ENCODE measurements at places on chromosomes 1 and 21.

DNA sequence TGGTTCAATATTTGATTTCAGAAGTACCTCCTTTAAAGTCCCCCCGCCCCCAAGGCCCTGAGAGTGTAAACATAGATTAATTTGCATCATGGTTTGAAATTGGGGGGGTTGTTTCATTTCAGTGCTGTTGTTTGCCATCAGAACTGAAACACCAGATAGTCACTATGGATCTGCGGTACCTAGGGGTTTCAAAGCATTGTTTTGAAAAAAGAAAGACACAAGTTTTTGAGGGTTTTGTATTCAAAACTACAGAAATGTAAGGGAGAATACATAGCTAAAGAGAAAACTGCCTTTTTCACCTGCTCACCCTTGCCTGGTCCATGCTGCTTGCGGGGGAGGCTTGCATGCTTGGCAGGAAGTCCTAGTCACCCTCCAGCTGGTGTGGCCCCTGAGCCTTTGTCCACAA lies 59.3 kb downstream of the ACP6 start:
- DNase-seq, result no peak

GRCh38 chr1:244269169-244269568 lies 182.5 kb downstream of the ADSS2 start:
- DNase-seq, result no peak

DNA sequence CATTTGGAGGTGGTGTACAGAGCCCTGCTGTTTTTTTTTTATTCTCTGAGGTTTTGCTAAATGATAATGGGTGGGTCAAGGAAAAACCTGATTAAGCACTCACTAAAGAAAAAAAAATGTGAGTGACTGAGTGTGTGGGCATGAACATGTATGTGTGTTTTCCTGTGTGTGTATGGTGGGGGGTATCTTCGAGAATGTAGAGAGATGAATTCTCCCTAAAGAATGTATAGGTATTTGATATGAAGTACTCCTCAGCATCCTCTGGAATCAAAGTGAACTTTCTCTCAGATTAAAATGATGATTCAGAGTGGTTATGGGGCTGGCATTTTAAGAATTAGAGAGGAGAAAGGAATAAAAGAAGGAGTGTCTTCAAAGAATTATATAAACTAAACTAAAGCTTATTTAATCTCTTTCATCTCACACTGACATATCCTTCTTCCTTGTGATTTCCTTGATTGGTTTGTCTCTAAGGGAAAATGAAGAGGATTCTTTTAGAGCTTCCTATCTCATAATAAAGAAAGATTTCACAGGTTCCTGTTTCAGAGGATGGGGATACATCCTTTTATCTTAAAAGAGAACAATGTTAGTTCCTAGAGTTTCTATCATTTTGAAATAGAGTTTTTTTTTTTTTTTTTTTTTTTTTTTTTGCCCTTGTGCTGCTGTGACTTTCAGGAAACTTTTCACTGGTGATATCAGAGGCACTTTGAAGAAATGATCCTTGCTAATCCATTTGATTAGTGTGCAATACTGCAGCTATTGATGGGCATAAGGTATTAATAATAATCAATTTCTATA lies 23.9 kb downstream of the S1PR1 start:
- no peak for DNase-seq

- DNase-seq, result no peak
These were observed 17.7 kb upstream of the S100A7 start for GRCh38 chr1:153478047-153478691.

- DNase-seq, result no peak
These were observed 111.4 kb downstream of the ZNF326 start for GRCh38 chr1:90106311-90106710.

- no peak for DNase-seq
These were observed 253.3 kb upstream of the VAMP3 start for GRCh38 chr1:7517611-7518330.

GRCh38 chr1:220880726-220881506 lies 1.7 kb downstream of the HLX start:
- peak; percentile 40 for DNase-seq

DNA sequence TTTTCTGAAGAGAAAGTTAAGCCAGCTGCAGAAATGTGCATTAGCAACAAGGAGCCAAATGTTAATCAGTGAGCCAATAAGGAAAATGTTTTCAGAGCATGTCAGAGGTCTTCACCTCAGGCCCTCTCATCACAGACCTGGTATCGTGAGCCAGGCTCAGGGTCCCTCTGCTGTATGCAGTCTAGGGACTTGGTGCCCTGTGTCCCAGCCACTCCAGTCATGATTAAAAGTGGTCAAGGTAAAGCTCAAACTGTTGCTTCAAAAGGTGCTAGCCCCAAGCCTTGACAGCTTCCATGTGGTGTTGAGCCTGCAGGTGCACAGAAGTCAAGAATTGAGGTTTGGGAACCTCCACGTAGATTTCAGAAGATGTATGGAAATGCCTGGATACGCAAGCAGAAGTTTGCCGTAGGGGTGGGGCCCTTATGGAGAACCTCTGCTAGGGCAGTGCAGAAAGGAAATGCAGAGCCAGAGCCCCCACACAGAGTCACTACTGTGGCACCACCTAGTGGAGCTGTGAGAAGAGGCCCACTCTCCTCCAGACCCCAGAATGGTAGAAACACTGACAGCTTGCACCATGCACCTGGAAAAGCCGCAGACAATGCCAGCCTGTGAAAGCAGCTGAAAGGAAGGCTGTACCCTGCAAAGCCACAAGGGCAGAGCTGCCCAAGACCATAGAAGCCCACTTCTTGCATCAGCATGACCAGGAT lies 1128.7 kb downstream of the AMY1C start:
- no peak for DNase-seq
